Activated CD4-positive, alpha-beta T cell treated with anti-CD3 and anti-CD28 coated beads, Interleukin-2, amount 50 U/mL, for 48 hours (primary cell): ENCODE measurements at places on chromosomes 12 and 14.

GRCh38 chr12:109988903-109989302, 7.3 kb downstream of the GIT2 start:
- DNase-seq: no peak

GRCh38 chr12:3803865-3804472, 51.1 kb upstream of the CRACR2A start:
- DNase-seq: peak; percentile 76

DNA sequence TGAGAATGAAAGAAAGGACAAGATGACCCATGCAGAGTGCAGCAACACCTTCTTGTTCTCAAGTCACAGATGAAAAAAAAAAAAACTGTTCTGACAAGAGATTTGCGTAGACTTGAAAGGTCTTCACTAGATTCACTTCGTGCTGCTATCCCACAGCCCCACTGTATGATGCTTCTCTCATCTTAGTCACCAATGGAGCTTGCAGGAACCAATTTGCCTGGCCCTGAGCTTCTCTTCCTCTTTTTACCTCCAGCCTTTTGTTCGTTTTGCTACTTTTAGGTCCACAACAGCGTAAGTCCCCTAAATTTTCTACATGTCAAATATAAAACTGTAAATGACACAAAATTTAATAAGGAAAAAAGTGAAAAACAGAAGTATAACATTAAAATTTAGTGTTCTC, 107.9 kb upstream of the NAP1L1 start:
- DNase-seq: no peak

- no peak for DNase-seq
Observed at GRCh38 chr12:93042684-93043083, 113.6 kb upstream of the EEA1 start.

DNA sequence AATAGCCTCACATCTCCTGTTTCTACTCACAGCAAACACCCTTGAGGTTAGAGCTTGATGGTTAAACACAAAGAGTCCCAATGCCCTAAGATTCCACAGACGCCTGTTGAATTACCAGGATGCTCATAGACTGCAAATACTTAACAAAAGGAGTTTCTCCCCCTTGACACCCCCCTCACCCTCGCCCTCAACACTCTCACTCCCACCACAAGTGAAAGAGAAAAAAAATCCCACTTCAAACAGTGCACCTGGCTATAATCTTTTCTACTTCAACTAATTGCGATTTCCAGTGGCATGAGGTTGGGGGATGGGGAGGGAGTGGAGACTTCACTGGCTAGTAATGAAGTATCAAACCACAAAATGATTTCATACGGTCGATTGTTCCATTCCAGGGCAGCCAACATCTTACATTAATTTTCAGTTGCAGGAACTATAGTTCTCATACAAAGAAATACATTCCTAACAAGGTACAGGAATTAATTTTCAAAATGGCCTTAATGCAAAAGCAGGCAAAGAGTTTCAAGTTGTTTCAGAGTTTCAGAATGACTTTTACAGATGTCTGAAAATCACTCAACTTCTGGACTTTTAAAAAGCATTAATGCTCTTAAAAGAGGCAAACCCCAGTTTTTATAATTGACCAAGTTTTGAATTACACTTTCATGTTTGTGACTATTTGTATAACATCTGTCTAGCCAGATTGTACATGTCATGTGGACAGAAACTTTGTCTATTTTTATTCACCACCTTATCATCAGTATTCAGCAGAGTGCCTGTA, 390.7 kb downstream of the C12orf75 start:
- no peak for DNase-seq

DNA sequence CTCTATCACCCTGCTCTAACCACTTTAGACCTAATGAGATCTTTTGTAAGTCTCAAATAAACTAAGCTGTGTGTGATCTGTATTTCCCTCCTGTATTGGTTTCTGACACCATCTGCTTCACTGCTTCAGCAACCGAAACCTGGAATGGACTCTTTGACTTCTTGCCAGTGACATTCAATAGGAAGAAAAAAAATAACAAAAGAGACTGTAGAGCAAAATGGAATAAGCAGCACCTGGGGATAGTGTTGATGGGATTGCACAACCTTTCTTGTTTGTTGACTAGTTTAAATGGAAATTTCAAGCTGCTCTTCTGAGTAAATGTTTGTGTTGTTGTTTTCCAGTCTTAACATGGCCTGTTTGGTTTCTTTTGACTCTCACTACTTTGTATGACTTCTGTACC, 888.6 kb upstream of the SEL1L start:
- DNase-seq: no peak
